SJSA1 (cell line): ENCODE measurements at places on chromosomes 11 and 22. TPM values are rescaled to one million over a fixed set of nuclear protein-coding genes. Genes with fewer than 3 reads are reported as not detected.

GRCh38 chr11:1749395-1750351 is 722 bp downstream of the IFITM10 start:
- DNase-seq, result peak; percentile 41

The FAM227A gene
- total RNA-seq, result 0.42 TPM in 1 of 2 replicates, not detected in the other

The MRGPRX4 gene
- not detected in 2 replicates for total RNA-seq

- peak; percentile 62 for DNase-seq
These were observed 11.3 kb downstream of the VPS37C start for GRCh38 chr11:61149624-61150615.

The SLC37A2 gene
- 0.18 and 0.31 TPM in 2 replicates for total RNA-seq

DNA sequence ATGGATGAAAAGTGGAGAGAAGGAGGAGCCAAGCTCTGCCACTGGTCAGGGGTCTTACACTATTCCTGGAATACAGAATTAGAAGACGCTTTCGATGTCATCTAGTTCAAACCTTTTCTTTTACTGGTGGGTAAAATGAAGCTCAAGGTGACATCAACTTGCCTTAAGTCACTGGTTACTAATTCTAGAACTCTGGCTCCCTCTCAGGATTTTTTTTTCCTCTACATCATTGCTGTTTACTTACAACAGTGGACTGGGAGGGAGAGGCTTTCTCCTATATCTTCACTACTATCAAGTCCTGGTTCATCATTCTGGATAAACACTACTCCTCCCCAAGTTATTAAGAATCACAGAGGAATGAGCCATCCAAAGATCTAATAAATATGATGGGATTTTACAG is 82.9 kb downstream of the ETS1 start:
- no peak for DNase-seq

DNA sequence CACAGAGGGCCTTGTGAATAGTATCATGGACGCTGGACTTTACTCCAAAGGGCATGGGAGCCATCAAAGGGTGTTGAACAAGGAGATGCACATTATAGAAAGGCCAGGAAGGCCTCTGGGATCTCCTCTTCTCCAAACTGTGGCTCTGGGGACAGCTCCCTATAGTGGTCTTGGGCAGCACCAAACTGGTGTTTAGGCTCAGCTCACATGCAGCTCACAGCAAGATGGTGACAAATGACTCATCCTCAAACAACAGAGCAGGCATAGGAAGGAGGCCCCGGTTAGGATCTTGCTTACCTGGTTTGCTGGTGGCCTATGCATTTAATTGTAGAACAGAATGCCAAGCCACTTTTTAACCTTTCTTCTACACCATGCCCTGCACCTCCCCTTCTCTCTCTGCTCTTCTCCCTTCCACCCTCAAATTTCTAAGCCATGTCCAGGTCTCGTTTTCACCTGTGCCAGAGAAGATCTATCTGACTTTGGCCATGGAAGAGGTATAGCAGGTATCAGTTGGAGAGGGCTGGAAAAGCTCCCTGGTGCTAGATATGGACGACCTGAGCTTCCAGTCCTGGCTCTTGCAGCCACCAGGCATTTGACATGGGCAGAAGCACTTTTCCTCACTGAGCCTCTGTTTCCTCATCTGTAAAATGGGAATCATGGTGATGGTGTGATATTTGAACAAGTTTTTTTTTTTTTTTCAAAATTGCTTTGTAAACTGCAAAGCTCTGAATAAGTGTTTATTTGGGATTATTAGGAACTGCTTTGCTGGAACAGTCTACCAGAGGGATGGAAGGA is 14.4 kb upstream of the EHF start:
- no peak for DNase-seq

DNA sequence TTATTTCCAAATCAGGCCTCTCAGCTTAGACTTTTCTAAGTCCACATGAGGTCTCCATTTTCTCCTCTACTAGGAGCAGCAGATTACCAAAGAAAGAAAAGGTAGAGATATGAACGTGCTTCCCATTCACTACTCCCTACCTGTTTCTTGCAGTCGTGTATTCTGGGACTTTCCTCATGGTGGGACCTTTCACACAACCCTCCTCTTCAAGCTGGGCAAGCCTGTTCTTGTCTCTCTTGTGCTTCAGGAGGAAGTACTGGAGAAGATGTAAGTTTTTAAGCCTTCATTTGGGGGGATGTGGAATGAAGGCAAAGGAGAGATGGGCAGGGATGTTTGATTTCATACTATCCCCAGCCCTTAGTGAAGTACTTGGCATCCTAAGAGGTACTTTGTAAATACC is 128.8 kb upstream of the SESN3 start:
- no peak for DNase-seq

GRCh38 chr11:78205256-78205655 is 16.5 kb downstream of the USP35 start:
- no peak for DNase-seq

The NTM gene
- total RNA-seq, result 0.34 TPM in 1 of 2 replicates, not detected in the other

The BDNF gene
- total RNA-seq, result 22.4 and 23.6 TPM in 2 replicates

DNA sequence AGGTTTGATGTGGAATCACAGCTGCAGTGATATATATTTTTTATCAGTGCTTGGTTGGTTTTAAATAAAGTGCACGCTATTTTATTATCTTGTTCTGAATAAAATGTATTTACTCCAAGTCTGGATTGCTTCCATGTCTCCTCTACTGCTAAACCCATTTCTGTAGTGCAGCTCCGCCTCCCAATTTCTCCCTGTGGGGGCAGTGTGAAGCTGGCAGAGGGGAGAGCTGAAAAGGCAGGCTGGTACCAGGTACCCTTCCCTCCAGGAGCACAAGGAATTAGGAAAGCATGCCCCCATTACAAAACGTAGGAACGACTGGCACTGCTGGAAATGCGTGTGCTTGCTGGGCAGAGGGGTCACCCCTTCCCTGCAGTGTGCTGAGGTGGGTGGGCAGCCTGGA is 934 bp upstream of the TMEM132A start:
- no peak for DNase-seq

DNA sequence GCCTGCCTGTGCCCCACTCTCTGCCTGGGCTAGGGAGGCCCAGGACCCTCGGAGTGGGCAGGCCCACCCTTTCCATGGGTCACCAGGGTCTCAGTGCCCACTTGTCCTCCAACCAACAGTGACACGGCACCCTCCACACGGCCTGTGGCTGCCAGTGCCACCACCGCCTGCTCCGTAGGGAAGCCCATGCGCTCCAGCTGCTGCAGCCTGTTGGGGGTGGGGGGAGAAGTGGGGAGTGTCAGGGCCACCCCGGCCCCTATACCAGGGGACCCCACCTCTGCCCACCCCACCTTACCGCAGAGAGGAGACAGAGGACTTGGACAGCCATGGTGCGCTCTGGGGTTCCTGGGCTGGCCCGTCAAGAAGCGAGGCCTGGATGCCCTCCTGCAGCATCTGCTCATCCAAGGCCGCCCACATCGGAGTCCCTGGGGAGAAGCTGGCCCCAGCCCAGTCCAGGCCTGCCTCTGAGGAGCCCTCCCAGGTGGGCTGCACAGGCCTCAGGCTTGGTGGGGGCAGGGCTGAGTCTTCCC is 7.7 kb downstream of the RHBDD3 start:
- no peak for DNase-seq

DNA sequence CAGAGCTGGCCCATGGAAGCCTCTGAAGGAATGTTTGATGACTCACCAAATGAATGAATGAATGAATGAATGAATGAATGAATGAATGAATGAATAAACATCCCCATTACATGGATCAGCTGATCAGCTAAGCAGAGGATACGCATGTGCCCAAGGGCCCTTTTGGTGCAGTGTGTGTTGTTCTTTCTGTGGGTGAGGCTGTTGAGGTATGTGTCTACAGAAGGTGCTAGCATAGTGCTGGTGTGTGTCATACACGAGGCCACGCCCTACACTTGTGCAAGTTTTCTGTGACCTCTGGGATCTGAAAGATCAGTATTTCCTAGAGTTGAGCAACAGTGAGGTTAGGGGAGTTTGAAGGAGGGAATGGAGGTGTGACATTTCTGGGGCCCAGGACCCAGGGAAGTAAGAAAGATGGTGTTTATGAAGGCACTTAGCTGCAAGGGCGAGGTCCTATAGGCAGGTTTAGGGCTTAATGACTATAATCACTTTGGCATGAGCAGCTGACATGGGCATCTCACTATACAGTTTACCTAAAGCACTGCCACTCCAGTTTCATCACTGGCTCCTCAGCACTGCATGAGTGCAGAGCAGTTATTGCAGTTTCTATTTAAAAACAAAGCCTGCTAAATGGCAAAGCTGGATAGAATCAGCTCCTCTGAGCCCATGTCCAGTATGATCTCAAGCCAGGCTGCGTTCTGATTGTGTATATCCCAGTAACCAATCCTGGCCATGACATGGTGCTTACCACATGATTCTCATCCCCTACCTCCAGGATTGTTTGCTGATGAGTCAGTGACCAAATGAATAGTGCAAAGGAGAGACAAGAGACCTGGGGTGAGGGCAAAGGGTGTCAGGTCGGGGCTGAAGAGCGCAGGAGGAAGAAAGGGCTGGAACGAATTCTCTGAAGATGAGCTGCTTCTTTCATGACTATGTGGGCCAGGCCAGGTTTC is 36.4 kb upstream of the E2F8 start:
- no peak for DNase-seq

The TUBA8 gene
- total RNA-seq, result 0.42 and 0.91 TPM in 2 replicates

- no peak for DNase-seq
These were observed 267.2 kb downstream of the TENM4 start for GRCh38 chr11:79173615-79174014.

DNA sequence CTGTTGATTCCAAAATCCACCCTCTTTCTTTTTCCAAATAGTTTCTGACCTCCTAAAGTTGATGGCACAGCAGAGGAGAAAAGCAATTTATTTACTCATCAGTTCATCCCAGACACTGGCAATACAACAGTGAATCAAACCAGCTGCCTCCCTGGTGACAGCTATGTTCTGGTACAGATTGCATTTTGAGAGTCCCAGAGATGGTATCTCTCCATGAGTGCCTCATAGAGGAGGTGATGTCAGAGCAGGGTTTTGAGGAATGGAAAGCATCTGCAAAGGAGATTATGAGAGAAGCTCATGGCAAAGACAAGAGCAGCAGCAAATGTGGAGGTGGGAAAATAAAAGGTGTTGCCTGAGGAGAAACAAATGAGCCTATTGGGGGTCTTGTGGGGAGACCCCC is 377.2 kb downstream of the MN1 start:
- DNase-seq, result no peak

The DYNC2H1 gene
- 1.5 and 2.2 TPM in 2 replicates for total RNA-seq

DNA sequence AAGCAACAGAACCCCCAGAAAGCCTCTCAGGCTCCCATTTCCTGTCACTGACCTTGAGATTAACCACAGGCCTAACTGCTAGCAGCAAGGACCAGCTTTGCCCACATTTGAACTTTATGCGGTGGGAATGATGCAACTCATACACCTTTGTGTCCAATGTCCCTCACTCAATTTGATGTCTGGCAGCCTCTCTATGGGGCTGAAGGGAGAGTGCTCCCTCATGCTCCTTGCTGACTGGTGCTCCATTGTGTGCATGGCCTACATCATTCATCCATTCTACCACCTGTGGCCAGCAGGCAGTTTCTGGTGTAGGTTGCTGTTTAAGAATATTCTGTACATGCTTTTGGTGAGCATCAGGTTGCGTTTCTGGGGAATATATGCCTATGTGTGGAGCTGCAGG is 31.9 kb downstream of the KCNQ1OT1 start:
- DNase-seq, result no peak

The CASP5 gene
- not detected in 2 replicates for total RNA-seq

DNA sequence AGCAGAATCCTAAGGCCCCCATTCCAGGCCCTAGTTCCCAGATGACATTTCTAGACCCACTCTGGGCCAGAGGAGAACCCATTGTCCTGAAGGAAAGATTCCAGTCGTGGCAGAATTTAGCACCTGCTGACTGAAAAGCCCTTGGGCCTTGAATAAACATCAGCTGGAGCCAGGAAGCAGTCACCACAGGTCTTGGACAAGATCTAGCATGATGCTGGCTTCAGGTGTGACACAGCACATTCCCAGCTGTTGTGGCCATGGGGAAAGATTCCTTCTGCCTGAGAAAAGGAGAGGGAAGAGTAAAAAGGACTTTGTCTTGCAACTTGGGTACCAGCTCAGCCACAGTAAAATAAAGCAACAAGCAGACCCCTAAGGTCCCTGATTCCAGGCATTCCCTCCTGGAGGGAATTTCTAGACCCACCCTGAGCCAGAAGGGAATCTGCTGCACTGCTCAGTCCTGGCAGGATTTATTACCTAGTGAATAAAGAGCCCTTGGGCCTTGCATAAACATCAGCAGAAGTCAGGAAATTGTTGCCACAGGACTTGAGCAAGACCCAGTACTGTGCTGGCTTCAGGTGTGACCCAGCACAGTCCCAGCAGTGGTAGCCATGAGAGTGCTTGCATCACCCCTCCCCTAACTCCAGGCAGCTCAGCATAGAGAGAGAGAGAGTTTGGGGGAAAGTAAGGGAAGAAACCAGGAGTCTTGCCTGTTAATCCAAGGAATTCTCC is 42.5 kb upstream of the PAMR1 start:
- DNase-seq, result no peak

- no peak for DNase-seq
These were observed 39.6 kb downstream of the NEU3 start for GRCh38 chr11:75028321-75028720.

The ABTB2 gene
- 0.09 and 0.53 TPM in 2 replicates for total RNA-seq

GRCh38 chr11:115263799-115264656 is 240.2 kb downstream of the CADM1 start:
- no peak for DNase-seq

The RAPSN gene
- total RNA-seq, result 0.34 TPM in 1 of 2 replicates, not detected in the other

DNA sequence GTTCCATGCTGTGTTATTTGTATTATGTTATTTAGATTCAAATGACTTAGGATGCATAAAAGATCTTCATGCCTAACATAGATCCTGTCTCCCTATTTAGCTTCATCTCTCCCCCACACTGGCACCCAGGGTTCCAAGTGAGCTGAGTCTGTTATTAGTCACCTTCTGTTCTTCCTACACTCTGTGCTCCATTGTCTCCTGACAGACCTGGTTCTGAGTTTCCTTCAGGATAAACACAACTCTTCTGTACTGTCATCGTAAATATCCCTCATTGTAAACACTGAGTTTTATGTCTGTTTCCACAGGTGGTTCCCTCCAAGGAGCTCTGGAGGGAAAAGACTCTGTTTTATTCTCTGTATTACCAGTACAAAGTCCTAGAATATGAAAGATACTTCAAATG is 8.7 kb downstream of the MMP26 start:
- DNase-seq, result no peak

- no peak for DNase-seq
These were observed 1.4 kb upstream of the TPP1 start for GRCh38 chr11:6620636-6621035.

The KCNQ1 gene
- not detected in 2 replicates for total RNA-seq

DNA sequence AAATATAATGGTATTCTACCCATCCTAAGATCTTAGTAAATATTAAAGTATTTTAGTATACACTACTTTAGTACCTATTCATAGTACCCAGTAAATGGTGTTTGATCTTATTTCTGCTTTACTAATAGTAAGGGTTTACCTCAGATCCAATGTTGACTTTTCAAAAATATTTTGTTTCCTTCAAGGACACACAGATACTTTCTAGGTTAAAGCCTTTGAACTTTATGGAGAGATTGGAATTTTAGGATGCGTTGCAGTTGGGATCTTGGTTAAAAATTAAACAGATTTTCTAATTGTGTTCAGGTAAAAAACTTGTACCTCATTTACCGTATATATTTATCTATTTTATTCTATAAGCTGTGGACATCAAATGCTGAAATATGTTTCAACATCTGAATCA is 73.3 kb downstream of the CYP2R1 start:
- no peak for DNase-seq

The ISX gene
- not detected in 2 replicates for total RNA-seq
